ENCODE measurements at places on chromosomes 2 and 18. TPM values are rescaled to one million over a fixed set of nuclear protein-coding genes. Genes with fewer than 3 reads are reported as not detected.

The ALLC gene
- polyA plus RNA-seq: not detected

The CTDSP1 gene
- polyA plus RNA-seq: 100 TPM

- no peak for DNase-seq
Observed at GRCh38 chr2:10301941-10302478, 694 bp upstream of the HPCAL1 start.

- peak; percentile 44 for DNase-seq
Observed at GRCh38 chr2:173076581-173077345, 1.1 kb downstream of the MAP3K20 start.

DNA sequence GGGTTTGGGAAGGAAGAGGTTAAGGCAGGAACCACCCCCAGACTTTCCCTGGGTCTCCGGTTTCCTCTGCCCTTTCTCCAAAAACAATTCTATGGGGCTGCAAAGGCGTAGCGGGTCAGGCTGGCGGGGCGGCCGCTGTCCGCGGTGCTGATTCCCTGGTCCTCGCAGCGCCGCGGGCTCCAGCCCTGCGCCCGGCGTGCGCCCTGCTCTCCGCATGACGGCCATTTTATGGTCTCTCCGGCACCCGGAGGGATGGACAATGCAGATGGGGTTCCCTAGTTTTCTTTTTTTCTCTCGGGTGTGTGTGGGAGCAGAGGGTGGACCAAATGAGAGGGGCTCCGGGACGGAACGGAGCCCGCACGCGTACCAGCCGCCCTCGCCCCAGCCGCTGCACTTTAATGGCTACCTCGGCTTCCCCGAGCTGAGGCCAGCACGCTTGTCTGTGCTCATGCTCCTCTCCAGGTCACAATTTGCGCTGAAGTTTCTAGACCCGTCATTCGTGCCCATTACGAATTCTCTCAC is 1.6 kb downstream of the ST8SIA3 start:
- DNase-seq: peak; percentile 85

- no peak for DNase-seq
Observed at GRCh38 chr2:79799729-79800128, 286.9 kb downstream of the CTNNA2 start.

- no peak for DNase-seq
Observed at GRCh38 chr2:226759768-226760167, 39.9 kb downstream of the IRS1 start.
